ENCODE measurements at places on chromosomes 3 and 15.
A peak's percentile ranks its signal among the peaks of the same experiment; 100 is the strongest.

DNA sequence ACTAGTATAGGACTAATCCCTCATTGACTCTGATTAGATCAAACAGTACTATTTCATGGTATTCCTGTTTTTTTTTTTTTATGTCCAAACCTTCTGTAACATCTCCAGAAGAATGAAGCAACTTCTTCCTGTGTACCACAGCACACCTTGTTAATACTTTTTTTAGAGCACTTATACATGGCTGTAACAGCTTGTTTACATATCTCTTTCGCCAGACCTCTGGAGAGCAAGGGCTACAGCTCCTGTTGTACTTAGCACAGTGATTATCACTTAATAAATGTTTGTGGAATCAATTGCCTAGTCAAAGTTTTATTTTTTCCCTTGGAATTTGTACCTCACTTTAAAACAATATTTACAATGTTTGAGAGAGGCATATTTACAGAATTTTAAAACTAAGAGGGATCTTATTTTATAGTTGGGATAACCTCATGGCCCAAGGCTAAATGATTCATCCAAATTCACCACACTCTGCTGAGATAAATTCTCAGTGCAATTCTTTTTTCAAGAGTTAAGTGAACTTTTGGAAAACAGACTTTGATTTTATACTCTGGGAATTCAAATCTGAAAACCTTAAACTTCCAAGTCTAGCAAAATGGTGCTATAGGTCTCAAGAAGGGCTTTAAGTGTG lies 9.2 kb upstream of the GATM start:
- no peak for DNase-seq

DNA sequence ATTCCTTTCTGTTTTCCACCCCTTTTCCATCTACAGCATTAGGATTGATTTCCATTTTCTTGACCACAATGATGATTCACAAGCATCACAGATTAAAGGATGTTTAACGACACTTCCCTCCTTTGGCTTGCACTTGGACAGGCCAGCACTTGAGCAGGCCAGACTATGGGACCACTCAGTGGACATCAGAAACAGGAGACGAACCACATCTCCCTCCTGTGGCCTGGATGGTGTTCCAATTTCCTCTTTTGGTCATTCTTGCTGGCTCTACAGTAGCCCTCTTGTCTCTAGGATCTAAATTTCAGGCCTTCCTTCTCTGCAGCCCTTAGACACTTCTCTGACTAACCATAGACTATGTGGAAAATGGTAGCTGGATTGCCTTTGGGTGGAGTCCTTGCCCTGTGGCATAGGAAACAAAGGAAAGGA lies 78.8 kb upstream of the BOC start:
- no peak for DNase-seq

DNA sequence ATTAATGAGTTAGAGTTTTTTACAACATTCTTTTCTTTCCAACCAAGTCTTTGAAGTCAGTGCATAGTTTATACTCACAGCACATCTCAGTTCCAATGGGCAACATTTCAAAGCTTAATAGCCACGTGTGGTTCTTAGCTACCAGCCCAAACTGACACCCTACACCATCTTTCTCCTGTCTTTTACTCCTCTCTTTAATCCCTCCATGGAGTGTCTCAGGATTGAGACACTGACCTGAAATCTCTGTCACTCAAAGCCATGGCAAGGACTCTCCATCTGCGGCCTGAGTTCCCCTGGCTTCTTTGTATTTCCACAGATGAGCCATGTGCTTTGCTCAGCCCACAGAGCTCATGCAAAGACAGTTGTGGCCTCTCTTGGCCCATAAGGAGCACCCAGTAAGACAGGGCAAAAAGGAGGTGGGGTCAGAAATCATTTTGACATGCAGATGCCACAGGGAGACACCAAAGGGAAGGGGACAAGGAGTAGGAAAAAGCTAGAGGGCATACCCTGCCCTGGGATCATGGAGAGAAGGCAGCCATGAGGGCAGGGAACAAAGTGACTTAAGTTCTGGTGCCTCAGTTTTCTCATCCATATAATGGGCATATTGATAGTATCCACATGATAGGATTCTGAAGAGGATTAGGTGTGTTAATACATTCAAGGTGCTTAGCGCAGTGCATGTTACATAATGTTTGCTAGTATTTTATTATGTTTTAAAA lies 493.6 kb upstream of the PROK2 start:
- no peak for DNase-seq

- peak; percentile 75 for DNase-seq
These were observed 101.4 kb downstream of the FNDC3B start for GRCh38 chr3:172140499-172141391.

- DNase-seq, result peak; percentile 89
These were observed 746.8 kb upstream of the LMCD1 start for GRCh38 chr3:7754653-7755441.

DNA sequence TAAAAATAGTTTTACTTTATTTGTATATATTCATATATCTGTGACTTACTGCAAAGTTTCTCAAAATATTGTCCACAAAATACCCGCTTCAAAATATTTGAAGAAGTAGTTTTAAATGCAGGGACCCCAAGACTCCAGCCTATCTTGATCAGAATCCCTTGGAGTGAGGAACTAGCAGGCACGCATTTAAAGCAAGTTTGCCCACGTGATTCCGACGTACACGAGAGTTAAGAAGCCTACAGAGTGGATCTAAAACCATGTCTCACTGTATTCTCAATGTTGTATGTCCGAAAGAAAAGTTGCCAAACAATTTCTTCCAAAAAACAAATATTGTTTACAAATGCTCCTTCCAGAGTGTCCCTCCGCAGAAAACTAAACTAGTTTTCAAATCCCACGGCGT lies 1.7 kb downstream of the GABRB3 start:
- peak; percentile 0 for DNase-seq

DNA sequence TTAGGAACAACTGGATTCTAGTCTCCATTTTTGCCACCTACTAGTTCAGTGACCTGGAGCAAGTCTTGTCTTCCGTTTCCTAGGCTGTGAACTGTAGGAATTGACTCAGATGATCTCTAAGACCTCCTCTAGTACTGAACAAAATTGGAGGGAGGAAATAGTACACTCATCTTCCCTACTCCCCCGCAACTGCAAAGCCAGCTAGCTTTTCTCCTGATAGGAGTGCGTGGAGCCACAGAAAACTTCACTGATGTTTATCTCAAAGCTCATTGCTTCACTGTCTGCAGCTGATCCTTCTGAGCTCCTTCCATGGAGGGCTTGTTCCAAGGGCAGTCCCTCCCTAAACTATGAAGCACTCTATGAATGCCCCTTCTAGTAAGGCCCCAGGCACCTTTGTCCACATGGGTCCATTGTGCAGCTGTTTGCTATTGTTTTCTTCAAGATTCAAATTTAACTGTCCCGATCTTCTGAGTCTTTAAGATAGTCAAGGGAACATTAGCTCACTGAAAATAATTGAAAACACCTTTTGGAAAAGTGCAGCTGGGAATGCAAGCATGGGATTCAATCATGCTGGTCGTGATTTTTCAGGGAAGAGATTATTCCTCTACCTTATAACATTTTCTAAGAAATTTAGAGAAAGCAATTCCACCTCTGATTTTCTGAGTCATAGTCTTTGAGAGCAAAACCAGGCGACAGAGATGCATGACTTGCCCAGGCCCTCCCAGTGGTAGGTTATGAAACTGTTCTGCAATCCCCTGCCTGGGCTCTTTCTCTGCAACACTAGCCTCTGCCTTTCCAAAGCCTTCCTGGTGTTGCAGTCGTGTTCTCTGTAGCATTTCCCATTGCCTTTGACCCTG lies 24.3 kb downstream of the FILIP1L start:
- DNase-seq, result peak; percentile 85

DNA sequence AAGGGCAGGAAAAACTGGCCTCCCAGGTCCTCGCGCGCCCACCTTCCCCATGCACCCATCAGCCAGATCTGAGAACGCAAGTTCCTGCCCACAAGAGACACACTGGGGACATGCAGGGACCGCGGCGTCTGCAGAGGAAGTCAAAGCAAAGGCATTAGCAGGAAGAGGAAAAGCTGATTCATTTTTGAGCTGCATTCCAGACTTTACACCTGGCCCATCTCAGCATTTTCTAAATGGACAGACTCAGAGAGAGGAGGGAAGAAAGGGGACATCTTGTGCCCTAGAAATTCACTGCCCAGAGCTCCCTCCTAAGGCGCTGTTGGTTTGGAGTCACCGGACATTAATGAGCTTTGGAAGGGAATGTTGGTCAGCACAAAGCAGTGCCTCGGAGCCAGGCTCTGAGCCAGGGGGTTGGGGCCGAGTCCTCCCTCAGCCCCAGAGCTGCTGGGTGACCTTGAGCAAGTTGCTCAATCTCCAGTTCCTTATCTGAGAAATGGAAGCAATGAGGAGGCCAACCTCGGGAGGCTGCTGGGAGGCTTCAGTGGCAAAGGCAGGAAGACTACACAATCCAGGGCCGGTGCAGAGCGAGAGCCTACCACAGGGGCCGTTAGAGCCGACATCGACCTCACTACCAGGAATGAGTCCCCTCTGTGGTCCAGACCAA lies 150.5 kb upstream of the IQSEC1 start:
- DNase-seq, result no peak

DNA sequence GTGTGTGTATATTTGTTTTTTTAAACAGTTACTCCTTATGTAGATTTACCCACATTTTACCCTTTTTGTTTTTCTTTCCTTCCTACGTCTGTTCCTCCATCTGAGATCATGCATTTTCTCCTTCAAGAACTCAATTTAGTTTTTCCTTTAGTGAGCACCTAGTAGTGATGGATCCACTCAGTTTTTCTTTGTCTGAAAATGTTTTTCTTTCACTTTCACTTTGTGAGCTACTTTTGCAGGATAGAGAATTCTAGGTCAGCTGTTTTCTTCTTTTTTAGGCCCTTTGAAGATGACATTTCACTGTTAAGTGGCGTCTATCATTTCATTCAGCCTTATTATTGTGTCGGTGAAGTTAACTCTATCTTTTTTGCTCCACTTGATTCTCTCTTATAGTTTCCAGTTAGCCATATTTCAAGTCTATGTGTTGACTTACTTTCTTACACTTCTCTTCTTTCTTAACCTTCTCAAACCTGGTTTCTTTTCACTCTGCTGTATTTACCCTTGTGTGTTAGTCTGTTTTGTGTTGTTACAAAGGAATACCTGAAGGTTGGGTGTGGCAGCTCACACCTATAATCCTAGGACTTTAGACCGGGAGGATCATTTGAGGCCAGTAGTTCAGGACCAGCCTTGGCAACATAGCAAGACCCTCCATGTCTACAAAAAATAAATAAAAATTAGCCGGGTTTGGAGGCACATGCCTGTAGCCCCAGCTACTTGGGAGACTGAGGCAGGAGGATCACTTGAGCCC lies 55.8 kb downstream of the PRKCI start:
- DNase-seq, result no peak

DNA sequence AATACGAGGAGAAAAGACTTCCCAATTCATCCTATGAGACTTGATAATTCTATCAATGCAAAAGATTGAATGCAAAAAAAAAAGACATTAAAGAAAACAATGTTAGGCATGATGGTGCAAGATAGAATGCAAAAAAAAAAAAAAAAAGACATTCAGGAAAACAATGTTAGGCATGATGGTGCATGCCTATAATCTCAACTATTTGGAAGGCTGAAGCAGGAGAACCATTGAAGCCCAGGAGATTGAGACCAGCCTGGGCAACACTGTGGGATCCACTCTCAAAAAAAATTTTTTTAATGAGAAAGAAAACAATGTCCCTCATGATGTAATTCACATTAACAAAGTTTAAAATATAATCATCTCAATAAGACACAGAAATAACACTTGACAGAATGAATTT lies 75.9 kb downstream of the MYO9A start:
- no peak for DNase-seq
